ENCODE measurements at places on chromosomes 6 and 20. TPM values are rescaled to one million over a fixed set of nuclear protein-coding genes. Genes with fewer than 3 reads are reported as not detected.

DNA sequence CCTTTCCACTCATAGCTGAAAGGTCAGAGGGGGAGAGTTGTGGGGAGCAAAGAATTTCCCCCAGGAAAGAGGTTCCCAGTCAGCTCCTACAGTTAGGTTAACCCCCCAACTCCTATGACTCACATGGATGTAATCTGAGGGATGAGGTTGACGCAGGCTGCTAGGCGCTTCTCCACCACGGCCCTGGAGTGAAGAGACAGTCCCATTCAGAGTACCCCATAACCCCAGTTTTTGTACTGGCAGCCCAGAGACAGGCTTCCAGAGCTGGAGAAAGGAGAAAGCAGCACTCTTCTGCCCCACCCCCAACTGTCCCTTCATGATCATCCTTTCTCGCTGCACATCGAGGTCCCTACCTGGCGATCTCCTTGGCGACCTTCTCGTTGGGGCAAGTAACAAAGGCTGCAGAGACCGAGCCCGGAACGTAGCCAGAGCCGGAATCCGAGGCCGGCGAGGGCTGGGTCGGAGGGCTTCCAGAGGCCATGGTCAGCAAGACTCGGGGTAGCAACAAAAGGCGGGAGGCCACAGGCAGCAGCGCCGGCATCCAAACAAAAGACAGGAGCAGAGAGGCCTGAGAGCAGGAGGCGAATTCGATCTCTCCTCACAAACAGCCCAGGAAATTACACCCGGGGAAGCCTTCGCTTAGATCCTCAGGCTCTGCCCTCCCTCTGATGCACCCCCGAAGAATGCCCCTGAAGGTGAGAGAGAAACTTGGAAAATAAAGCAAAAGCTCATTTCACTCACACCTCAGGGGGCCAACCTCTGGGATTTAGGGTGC is 592 bp downstream of the CUTA start:
- no peaks in the 10 kb centered on the region for H3K27me3 ChIP-seq
- peak overlapping the region; percentile 92 for H3K27ac ChIP-seq
- no peak for DNase-seq

GRCh38 chr6:38517005-38517404 is 122.7 kb downstream of the BTBD9 start:
- no peak for DNase-seq
- H3K27ac ChIP-seq, result no peak overlapping the region
- no peak overlapping the region for H3K4me3 ChIP-seq
- no peaks in the 10 kb centered on the region for H3K36me3 ChIP-seq

DNA sequence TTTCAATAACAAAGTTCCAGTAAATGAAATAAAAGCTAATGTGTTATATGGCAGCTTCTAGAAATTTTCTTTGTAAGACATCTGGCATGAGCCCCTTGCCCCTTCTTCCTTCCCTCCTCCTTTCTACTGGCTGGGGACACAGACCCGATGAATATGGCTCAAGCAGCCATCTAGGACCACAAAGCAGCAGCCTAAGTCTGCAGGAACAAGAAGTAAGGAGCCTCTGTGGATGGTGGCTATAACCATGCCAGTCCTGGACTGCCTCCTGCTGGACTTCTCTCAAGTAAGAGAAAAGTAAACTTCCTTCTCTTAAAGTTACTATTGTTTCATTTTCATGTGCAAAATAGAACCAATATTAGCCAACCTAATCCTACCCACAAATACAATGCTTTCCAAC is 114.9 kb upstream of the DST start:
- no peak overlapping the region for H3K27ac ChIP-seq
- H3K36me3 ChIP-seq, result no peaks in the 10 kb centered on the region
- no peak for DNase-seq
- H3K4me1 ChIP-seq, result peaks cover 27% of the 10 kb centered on the region

DNA sequence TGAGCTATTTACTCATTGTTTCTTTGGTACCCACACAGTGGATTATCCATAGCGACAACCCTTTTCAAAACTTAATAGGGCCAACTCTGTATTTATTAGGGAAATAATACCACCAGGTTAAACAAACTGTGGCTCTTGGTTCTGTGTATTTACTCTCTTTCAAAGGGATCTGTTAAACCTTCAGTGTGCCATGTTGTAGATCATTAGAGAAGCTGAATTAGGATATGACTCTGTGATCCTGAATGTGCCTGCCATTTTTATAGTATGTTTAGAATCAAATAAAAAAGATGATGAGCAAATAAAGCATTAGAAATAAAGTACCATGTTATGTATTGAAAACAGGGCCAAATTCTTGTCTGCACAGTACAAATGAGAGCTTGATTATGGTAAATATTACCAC is 25.0 kb upstream of the SLC35D3 start:
- peaks cover 15% of the 10 kb centered on the region for H3K36me3 ChIP-seq
- DNase-seq, result no peak
- H3K4me3 ChIP-seq, result no peak overlapping the region

- DNase-seq, result no peak
- H3K36me3 ChIP-seq, result peaks cover 20% of the 10 kb centered on the region
- H3K27ac ChIP-seq, result no peak overlapping the region
- H3K4me3 ChIP-seq, result no peak overlapping the region
- no peaks in the 10 kb centered on the region for H3K27me3 ChIP-seq
Measured at GRCh38 chr6:12014027-12014872, 2.1 kb downstream of the HIVEP1 start.

DNA sequence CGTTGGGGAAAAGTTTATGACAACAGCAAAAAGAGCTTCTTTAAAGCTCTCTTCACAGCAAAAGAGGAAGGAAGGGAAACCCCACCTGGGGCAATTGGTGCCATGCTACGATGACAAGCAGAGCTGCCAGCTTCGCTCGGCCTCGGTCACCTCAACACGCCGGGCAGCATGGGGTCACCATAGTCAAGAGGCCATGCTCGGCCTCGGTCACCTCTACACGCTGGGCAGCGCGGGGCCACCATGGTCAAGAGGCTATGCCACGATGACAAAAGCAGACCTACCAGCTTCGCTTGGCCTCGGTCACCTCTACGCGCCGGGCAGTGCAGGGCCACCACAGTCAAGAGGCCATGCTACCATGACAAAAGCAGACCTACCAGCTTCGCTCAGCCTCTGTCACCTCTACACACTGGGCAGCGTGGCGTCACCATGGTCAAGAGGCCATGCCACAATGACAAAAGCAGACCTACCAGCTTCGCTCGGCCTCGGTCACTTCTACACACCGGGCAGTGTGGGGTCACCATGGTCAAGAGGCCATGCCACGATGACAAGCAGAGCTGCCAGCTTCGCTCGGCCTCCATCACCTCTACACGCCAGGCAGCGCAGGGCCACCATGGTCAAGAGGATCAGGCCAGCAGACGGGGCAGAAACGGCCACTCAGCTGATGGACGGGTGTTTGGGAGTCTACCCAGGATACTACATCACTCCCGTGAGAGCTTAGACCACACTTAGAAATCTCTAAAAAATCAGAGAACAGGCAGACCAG is 12.1 kb downstream of the APMAP start:
- no peaks in the 10 kb centered on the region for H3K27me3 ChIP-seq
- H3K36me3 ChIP-seq, result peaks cover 44% of the 10 kb centered on the region
- H3K27ac ChIP-seq, result no peak overlapping the region
- no peak for DNase-seq
- H3K4me1 ChIP-seq, result peaks cover 7% of the 10 kb centered on the region

- no peak overlapping the region for H3K27ac ChIP-seq
- no peak overlapping the region for H3K4me3 ChIP-seq
- H3K27me3 ChIP-seq, result no peaks in the 10 kb centered on the region
Measured at GRCh38 chr6:110671447-110671846, 143.8 kb downstream of the CDK19 start.

- no peak for DNase-seq
- no peak overlapping the region for H3K27ac ChIP-seq
- no peaks in the 10 kb centered on the region for H3K27me3 ChIP-seq
- no peak overlapping the region for H3K4me3 ChIP-seq
- H3K36me3 ChIP-seq, result no peaks in the 10 kb centered on the region
Measured at GRCh38 chr6:56002336-56002735, 126.9 kb upstream of the BMP5 start.

DNA sequence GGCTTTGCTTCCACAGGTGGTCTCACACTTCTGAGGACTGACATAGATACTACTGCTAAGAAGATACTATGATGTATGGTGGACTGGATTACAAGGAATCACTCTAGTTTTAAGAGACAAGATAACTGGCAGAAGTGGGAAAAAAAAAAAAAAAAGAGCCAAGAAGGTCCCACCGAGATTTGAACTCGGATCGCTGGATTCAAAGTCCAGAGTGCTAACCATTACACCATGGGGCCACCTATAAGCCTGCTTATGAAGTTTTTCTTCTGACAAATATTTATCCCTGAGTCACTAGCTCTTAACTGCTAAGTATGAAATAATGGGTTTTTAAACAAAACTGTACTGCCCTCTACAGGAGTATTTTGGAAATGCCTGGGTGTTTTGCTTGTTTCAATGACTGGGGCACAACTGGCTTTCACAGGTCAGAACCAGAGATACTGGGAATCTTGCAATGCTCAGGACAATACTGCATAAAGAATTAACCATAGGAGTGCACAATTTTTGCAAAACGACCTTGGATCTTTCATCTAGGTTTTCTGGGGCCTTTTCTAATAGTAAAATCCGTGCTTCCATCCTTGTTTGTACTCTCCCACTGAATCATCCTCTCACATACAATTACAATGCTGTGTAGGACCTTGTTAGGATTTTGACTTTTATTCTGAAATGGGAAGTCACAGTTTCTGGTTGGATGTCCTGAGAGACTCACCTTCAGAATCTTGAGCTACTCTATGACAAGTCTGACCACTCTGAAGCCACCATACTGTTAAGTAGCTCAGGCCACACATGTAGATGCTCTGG is 116.3 kb downstream of the OR2B2 start:
- peak; percentile 90 for DNase-seq
- H3K27ac ChIP-seq, result no peak overlapping the region

- no peaks in the 10 kb centered on the region for H3K27me3 ChIP-seq
- H3K4me1 ChIP-seq, result no peaks in the 10 kb centered on the region
- DNase-seq, result no peak
- H3K36me3 ChIP-seq, result no peaks in the 10 kb centered on the region
- no peak overlapping the region for H3K4me3 ChIP-seq
Measured at GRCh38 chr6:5736016-5736738, 270.5 kb downstream of the NRN1 start.

- no peak overlapping the region for H3K27ac ChIP-seq
- H3K27me3 ChIP-seq, result no peaks in the 10 kb centered on the region
- DNase-seq, result no peak
- H3K4me3 ChIP-seq, result no peak overlapping the region
- H3K4me1 ChIP-seq, result no peaks in the 10 kb centered on the region
- no peaks in the 10 kb centered on the region for H3K36me3 ChIP-seq
Measured at GRCh38 chr6:55433446-55434130, 106.3 kb downstream of the GFRAL start.

- no peak overlapping the region for H3K27ac ChIP-seq
- no peaks in the 10 kb centered on the region for H3K27me3 ChIP-seq
- DNase-seq, result peak; percentile 46
- H3K36me3 ChIP-seq, result no peaks in the 10 kb centered on the region
- H3K4me3 ChIP-seq, result no peak overlapping the region
Measured at GRCh38 chr6:146775220-146775619, 176.4 kb downstream of the ADGB start.

DNA sequence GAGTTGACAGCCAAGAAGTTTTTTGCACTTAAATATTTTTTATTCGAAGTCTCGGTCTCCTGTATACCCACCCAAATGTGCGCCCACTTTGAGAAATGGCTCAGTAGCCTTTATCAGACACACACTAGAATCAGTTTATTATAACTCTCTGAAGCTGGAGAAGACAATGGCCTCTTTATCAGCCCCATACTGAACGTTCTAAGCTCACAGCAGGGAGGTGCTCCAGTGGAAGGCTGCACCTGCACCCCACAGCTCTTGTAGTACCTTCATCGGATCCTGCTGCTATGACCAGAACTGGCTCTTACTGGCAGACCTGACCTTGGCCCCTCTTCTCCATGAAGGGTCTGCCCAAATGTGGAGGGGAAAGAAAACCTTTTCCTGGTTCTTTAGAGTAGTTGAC is 165.0 kb upstream of the SCGN start:
- no peaks in the 10 kb centered on the region for H3K27me3 ChIP-seq
- H3K36me3 ChIP-seq, result no peaks in the 10 kb centered on the region
- H3K4me3 ChIP-seq, result no peak overlapping the region
- no peak for DNase-seq
- H3K4me1 ChIP-seq, result peaks cover 7% of the 10 kb centered on the region

DNA sequence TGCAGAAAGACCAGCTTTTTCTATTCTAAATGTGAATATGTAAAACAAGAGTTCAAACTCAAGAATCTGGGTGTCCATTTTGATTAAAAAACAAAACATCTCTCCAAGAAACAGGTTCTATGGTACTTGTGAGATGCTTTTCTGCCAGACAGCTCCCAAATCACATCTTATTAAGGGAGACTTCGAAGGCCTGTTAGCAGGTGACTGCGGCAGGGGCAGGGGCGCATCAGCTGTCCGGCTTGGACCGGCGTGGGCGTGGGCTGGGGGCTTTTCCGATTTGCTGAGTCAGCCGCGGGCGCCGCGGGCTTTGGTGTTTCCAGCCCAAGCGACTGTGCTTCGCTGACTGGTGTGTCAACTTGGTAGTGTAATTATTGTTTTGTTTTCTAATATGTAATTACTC is 32.6 kb downstream of the TFAP2A start:
- no peak overlapping the region for H3K27ac ChIP-seq
- H3K4me3 ChIP-seq, result no peak overlapping the region
- H3K4me1 ChIP-seq, result no peaks in the 10 kb centered on the region
- no peaks in the 10 kb centered on the region for H3K36me3 ChIP-seq
- peaks cover 81% of the 10 kb centered on the region for H3K27me3 ChIP-seq
- DNase-seq, result no peak

GRCh38 chr6:152170702-152171667 is 363.5 kb downstream of the ESR1 start:
- H3K4me3 ChIP-seq, result no peak overlapping the region
- no peak for DNase-seq
- no peaks in the 10 kb centered on the region for H3K27me3 ChIP-seq

- H3K4me3 ChIP-seq, result no peak overlapping the region
- no peak overlapping the region for H3K27ac ChIP-seq
- H3K27me3 ChIP-seq, result no peaks in the 10 kb centered on the region
Measured at GRCh38 chr6:166499350-166500163, 86.9 kb downstream of the RAMACL start.

- no peak for DNase-seq
- no peak overlapping the region for H3K27ac ChIP-seq
- H3K27me3 ChIP-seq, result no peaks in the 10 kb centered on the region
Measured at GRCh38 chr6:91926361-91926760, 1339.5 kb upstream of the MAP3K7 start.

Gene PRRT1
- not detected for total RNA-seq

Gene WFDC12
- 1.0 TPM for total RNA-seq

Gene EIF6
- total RNA-seq, result 115 TPM

Gene ACTL10
- total RNA-seq, result 1.2 TPM

Gene TFAP2D
- not detected for total RNA-seq

Gene FAM50B
- 11.6 TPM for total RNA-seq

Data from thymus (tissue), 14 donors.